Adrenal gland (tissue), 19 donors: ENCODE measurements at places on chromosomes 2 and 18.
A peak's percentile ranks its signal among the peaks of the same experiment; 100 is the strongest.

DNA sequence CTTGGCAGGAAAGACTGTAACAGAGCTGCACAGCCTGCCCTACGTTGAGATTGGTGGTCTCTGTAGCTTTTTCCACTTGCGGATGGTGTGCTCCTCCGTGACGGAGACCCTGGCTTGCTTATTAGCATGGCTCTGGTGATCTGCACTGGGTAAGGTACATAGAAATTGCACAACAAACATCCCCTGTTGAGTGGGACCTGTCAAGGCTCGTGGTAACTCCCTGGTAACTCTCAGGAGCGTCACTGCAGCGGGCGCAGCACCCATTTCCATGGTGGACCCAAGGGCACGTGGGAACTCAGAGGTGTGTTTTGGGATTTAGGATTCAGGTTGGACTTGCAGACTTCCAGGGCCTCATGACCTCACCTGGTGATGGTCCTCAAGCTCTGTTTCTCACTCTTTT is 1.1 kb downstream of the TRAF3IP1 start:
- no peak for DNase-seq

DNA sequence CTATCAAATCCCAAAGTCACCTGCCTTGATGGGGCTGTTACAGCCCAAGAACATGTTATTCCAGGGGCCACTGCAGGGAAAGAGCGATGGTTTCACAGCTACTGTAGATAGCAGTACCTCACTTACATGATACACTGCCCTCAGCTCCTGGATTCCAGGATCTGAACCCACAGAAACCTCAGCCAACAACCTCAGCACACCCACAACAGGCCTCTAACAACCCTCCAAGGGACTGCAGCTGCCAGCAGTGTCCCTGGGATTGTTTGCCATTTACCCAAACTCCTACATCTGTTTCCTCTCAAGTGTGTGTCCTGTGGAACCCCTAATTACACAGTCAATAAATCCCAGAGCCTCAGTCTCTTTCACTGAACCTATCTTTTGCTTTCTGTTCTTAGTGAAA is 28.2 kb downstream of the OSBPL1A start:
- no peak for DNase-seq

GRCh38 chr2:224556381-224556780 is 28.8 kb downstream of the CUL3 start:
- no peak for DNase-seq

GRCh38 chr2:175605640-175606009 is 396.4 kb downstream of the LNPK start:
- no peak for DNase-seq

DNA sequence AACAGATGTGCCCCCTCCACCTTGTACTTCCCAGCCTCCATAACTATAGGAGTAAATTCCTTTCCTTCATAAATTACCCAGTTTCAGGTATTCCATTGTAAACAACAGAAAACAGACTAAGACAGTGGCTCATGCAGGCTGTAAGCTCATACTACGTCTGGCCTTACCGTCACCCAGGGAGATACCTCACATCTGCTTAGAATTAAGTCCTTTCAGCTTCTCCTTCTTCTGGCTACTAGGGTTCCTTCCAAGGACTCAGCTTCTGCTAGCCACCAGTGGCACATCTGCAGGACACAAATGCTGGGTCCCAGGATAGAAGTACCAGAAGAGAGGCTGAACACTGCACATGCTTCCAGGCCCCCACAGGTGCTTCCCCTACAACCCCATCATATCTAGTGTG is 22.4 kb upstream of the FEZ2 start:
- DNase-seq, result no peak

- no peak for DNase-seq
Measured at GRCh38 chr2:48424866-48425265, 105.1 kb upstream of the STON1 start.

GRCh38 chr18:7954238-7954637 is 387.1 kb downstream of the PTPRM start:
- DNase-seq, result no peak

GRCh38 chr2:181052523-181052891 is 72.1 kb downstream of the UBE2E3 start:
- DNase-seq, result no peak

GRCh38 chr2:147045113-147045512 is 799.7 kb upstream of the ACVR2A start:
- peak; percentile 55 for DNase-seq

- DNase-seq, result no peak
Measured at GRCh38 chr2:178427458-178427857, 23.5 kb downstream of the PRKRA start.
